HuH-7.5 (cell line): ENCODE measurements at places on chromosomes 7 and 10.

DNA sequence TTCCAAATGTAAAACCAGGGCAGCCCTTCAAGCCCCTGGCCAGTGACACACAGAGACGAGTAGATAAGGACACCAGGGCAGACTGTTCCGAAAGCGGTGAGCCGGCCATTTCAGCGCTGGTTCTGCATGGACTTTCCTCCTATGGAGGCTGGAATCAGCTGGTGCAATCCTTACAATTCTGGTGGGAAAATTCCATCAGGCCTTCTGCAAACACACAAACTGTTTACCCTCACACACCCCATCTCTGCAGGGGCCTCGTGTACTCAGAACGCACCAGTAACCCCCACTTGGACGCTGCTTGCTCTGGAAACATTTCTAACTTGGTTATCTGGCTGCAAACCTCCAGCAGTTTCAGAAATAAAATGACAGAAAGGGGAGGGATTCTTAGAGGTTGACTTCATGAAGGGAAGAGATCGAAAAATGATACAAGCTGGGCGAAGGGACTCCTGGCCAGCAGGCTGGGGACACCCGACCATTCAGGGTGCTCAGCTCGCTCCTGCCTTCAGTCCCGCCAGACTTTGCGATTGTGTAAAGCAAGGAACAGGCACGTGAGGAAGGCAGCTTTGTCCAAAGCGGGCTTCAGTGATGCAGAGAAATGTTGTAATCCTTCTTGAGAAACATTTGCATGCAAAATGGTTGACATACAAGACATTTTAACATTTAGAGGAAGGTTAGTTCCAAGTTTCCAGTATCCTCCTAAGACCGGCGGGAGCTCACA, 19.7 kb upstream of the SHH start:
- no peak for DNase-seq

DNA sequence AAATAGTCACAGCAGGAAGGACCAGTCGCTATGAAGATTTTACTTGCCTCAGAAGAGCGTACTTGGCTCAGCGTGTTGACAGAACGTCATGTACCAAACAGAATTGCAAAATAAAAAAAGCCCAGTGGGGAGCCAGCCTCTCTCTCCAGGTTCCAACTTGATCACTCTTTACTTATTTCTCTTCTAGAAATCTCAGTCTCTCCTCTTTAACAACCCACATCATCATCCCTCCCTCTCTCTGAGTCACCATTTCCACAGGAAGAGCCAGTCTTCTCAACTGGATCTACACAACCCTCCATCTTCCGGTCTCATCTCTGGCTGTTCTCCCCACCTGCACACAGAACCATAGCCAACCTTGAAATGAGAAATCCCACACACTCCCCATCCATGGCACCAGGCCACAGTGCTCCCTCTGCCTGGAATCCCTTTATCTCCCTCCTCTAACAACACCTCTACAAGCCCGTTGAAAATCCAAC, 718.3 kb downstream of the GRID1 start:
- no peak for DNase-seq

GRCh38 chr7:16594676-16595075, 50.9 kb downstream of the ANKMY2 start:
- no peak for DNase-seq

- DNase-seq: no peak
Measured at GRCh38 chr10:116753759-116754158, 11.4 kb upstream of the HSPA12A start.

DNA sequence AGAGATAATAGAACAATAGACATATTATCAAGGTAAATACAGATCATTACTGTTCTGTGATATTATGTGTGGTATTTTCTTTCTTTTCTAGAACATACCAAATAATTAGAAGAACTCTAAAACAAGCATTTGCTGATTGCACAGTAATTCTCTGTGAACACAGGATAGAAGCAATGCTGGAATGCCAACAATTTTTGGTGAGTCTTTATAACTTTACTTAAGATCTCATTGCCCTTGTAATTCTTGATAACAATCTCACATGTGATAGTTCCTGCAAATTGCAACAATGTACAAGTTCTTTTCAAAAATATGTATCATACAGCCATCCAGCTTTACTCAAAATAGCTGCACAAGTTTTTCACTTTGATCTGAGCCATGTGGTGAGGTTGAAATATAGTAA, 185.5 kb downstream of the CFTR start:
- no peak for DNase-seq

DNA sequence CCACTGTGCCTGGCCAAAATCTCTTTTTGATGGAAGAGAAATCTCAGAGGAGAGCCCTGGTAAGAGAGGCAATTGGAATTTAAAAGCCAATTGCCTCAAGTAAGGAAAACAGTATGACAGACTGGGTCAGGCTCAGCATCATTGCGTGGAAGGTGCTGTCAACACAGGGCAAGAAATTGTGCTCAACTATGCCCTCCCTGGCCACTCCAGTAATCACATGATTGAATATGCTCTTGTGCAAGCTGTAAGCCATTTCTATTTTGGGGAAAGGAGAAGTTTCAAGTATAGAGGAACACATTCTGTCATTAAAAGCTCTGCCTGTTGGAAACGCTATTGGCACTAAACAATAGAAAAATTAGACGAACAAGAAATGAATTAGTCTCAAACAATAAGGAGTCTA, 1127.7 kb downstream of the REEP3 start:
- no peak for DNase-seq

DNA sequence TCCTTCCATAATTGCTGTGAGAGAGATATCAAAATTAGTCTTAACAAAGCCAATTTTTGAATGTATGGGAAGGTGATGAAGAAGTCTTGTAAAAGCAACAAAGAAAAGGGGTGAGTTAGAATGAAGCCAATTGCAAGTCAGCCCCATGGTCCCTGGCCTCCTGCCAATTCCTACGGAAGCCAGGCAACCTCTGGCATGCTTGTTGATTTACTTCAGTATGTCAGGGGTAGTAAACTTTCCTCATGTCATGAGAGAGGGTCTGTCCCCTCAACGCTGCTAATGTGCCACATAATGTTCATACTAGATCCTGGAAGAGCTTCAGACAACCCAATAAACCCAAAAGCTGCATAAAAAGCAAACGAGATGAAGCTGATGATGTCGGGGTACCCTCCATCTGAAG, 159.1 kb upstream of the YAE1 start:
- DNase-seq: no peak

DNA sequence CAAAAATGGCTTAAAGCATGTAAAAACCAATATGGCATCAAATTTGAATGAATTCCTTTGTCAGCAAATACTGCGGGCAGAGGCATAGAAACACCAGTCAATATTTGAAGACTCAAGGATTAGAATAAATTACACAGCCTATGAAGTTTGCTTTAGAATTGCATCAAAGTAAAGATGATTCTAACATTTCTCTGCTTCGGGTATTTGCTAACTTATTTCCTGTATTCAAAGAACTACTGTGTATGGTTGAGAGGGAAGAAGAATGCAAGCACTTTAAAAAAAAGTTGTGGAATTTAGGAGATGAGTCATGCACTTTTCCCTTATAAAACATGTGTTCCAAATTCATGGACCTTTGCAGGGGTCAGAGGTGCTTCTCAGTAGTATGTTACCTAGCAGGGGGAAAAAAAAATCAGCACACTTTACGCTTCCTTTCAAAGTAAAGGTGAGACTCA, 90.1 kb downstream of the PIP4K2A start:
- DNase-seq: no peak

DNA sequence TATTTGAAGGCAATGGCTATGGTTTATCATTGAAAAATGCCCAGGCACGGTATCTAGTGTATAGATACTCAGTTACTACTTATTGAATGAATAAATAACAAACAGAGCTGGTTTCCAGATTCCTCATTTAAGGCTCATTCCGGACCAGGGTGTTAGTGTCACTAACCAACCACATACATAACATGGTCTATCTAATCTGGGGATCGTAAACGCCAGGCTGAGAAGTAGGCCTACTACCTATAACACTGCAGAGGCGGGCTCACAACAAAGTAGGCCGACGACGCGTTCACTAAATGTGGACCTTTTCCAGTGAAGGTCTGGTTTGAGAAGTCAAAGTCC, 423 bp downstream of the LSM5 start:
- no peak for DNase-seq

- no peak for DNase-seq
Measured at GRCh38 chr7:70032649-70033048, 434.4 kb downstream of the AUTS2 start.

DNA sequence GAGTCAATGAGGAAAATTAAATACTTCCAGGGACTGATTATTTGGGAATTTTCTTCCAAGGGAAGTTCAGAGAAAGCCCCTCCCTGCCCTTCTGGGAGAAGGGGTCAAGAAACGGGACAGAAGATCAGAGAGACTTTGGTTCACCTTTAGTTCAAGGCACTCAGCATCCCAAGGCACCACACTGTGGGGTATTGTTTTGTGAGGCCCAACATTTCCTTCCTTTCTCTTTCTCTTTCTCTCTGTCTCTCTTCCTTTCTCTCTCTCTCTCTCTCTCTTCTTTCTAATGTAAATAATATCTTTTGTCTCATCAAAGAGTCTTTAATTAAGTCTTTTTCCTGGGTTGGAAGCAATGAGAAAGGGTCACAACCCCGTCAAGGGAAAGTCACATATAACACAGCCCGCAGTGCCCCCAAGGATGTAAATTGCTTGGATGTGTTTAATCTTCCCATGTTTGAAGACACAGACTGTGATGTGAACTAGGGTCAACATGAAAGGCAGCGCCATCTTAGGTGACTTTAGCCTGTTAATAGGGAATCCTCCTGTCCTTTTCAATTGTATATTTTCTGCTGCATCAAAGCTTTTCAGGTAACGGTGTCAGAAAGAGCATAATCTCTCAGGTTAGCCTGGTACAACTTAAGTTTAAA, 983.3 kb upstream of the C7orf33 start:
- DNase-seq: no peak

- DNase-seq: peak; percentile 15
Measured at GRCh38 chr7:77482015-77482414, 55.1 kb upstream of the PTPN12 start.

DNA sequence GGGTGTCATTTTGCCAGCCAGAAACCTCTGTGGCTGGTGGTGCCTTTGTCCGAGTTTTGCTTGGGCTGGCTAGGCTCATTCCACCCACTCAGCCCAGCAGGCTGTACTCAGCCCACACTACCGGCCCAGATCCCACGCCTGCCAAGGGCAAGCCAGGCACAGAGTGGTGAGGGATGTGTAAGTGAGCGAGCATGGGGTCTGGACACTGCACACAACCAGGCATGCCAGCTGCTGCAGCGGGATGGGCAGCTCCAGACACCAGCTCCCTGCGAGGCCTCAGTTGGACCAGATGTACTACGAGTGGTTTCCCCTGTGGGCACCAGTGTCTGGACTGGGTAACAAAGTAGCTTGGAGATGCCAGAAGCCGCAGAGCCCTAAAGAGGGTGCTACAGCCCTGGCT, 134.2 kb upstream of the C7orf33 start:
- DNase-seq: no peak

DNA sequence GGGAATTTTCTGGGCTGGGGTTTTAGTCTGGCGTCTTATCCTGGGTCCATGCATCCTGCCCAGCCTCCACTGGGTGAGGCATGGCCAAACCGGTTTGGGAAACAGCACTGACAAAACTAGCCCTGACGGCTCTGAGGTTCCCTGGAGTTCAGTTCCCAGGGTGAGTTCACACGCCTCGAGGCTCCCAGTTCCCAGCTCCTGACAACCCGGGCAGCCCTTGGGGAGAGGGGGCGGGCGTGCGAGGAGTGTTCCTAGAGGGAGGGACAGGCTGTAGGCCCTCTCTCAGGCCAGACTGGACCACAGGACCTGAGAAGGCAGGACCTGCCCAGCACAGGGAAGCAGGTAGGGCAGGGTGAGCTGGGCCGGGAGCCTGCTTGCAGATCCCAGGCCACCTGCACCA, 82.3 kb upstream of the PPIF start:
- DNase-seq: peak; percentile 46

GRCh38 chr10:72066318-72067284, 21.8 kb downstream of the SPOCK2 start:
- DNase-seq: no peak

- no peak for DNase-seq
Measured at GRCh38 chr10:118590334-118590733, 5.1 kb downstream of the PRLHR start.

GRCh38 chr7:121689749-121690148, 183.2 kb upstream of the PTPRZ1 start:
- DNase-seq: no peak

GRCh38 chr7:132257253-132257652, 319.0 kb downstream of the PLXNA4 start:
- DNase-seq: no peak

DNA sequence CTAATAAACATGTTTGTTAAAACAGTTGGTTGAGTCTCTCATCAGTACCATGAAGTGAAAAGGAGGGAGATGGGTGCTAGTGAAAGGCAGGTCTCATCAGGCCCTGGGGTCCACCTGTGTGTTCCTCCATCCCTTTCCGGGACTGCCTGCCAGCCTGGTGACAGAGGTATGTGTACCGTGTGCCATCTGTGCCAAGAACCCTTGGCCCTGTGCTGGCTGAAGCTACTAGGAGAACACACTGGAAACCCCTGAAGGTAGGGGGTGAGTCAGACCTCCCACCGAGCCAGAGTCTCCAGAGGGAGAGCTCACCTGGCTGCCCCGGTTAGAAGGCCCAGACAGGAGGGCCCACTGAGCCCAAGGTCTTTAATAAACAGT, 2.3 kb downstream of the DDIT4 start:
- no peak for DNase-seq

- DNase-seq: no peak
Measured at GRCh38 chr10:115125505-115125904, 32.3 kb downstream of the ATRNL1 start.

- DNase-seq: no peak
Measured at GRCh38 chr7:19397911-19398310, 252.7 kb upstream of the FERD3L start.

DNA sequence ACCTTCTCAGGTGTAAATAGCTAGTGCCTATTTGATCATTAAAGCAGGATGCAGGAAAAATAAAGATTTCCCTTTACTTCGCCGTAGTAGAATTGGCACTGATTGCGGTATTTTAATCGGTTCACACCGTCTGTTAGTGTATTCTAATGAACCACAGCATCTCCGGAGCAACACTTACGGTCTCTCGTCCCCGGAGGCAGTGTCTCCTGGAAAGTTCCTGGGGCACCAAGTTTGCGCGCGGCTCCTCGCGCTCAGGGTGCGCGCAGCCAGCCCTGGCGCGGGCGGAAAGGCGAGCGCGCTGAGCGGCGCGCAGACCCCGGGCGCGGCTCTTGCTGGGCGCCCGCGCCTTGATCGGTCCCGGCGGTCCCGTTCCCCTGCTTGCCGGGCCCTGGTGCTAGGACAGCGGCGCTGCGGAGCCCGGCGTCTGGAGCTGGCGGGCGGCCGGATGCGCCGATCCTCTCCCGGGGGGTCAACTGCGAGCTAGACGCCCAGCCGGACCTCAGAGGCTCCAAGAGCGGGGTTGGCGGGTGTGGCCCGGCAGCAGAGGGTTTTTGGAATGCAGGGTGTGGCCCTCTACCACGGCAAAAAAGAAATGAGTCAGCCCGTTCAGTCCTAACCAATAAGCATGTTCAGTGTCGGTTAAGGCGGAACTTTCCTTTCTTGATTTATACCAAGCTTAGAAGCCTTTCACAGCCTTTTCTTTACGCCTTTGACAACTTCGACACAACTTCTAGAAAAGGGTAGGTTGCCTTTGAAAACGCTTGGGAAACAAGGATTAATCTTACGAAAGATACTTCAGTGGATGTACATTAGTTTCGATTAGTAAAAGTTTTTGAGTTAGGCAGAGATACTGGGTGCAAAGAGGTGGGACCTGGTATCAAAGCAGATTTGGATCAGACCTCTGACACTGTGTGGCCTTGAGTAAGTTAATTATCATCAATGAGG, 166.8 kb upstream of the ASAH2 start:
- peak; percentile 36 for DNase-seq

GRCh38 chr10:102347236-102347828, 48.2 kb upstream of the NFKB2 start:
- peak; percentile 32 for DNase-seq

GRCh38 chr7:27184337-27185012, 557 bp downstream of the HOXA11 start:
- peak; percentile 71 for DNase-seq
